Right atrium auricular region (tissue), 2 donors: ENCODE measurements at places on chromosomes 2 and 18. TPM values are rescaled to one million over a fixed set of nuclear protein-coding genes. Genes with fewer than 3 reads are reported as not detected.

Gene SNED1
- 9.9 TPM for total RNA-seq

DNA sequence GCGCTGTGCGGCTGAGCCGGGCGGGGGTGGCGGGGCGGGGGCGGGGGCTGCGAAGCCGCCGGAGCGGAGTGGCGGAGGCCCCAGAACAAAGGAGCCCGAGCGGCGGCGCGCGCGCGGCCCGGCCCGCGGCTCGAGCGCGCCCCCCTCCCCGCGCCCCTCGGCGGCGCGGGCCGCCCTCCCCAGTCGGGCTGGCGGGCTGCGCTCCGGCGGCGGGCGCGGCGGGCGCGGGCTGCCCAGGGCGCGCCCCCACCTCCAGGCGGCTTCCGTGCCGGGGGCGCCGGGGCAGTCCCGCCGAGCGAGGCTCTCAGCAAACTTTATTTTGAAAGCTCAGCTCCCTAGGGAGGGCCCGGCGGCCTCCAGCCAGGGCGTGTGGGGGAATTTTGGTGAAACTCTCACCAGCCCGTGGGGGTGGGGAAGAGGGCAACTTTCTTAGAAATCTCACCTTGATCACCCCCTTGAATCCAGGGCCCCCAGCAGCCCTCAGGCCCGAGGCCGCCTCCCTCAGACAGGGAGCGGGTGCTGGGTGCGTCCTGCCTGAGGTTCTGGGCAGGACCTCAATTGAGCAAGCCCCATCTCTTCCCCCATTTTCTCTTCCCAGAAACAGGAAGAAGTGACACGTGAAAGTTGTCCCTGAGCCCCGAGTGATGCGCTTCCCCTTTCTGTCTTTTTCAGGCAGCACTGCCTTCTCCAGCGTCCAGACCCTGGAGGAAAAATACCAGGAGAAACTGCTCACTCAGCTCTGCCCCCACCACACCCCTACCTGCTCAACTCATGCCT, 786 bp downstream of the TET3 start:
- DNase-seq: no peak

Gene PLEKHB2
- 40.5 TPM for total RNA-seq

DNA sequence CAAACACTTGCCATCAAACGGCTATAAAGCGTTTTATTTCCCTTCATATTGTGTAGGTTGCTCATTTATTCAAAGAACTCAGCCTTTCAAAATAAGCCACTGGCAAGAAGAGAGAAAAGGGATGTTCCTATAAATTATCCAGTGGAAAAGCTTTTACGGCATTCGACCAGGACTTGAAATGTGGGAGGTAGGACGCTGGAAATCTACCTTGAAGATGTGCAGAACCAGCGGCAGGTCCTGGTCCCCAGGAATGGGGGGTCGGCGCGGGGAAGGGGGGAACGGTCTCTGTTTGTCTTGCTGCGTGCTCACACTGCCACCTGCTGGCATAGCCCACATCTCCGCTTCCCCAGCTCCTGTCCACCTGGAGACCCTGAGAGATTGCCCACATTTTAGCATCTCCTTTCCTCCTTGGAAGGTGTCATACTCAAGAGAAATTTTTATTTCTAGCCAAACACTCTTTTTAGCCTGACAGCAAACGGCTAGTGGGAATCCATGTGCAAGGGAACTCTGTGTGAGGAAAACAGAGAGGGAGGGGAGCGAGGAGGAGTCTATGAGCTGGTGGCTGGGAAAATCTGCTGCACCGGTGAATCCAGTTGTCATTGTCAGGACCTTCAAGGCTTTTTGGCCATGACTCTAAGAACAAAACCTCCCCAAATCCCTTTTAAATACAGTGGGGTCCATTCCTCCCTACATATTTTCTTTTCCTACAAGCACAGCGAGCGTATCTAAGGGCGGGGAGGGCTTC, 349.0 kb upstream of the PKDCC start:
- no peak for DNase-seq
